ENCODE measurements at places on chromosomes 7 and 10.

DNA sequence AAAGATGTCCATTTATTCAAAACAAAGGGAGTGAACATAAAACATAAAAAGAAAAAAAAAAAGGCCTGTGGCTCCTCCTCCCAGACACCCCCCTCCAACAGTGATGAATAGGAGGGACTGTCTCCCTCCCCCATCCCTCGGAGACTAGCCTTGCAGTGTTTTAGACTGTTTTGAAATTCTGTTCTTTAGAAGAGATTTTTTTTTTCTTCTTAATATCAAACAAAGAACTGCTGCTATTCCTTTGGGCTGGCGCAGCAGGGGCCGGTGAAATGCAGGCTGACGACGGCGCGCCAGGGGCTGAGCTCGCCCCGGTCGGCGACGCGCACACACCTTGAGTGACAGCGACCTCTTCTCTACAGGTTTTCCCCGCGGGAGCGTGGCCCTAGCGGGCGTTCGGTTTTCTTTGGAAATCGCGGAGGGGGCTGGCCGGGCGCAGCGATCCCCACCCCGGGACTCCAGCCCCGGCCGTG is at the start of gene LANCL2:
Gene LANCL2, plus strand, starts transcription at position 133 of the 470 bp plus-strand sequence. CDS start 689 bp downstream, outside the sequence.
- H3K4me3 ChIP-seq: peak within 1 kb of the TSS; percentile 95
- H3K27ac ChIP-seq: peak within 1 kb of the TSS; percentile 96
- H3K4me1 ChIP-seq: peaks cover 22% of the 10 kb centered on the region
- ATAC-seq: peak; percentile 44
- H3K27me3 ChIP-seq: no peaks in the 10 kb centered on the region

DNA sequence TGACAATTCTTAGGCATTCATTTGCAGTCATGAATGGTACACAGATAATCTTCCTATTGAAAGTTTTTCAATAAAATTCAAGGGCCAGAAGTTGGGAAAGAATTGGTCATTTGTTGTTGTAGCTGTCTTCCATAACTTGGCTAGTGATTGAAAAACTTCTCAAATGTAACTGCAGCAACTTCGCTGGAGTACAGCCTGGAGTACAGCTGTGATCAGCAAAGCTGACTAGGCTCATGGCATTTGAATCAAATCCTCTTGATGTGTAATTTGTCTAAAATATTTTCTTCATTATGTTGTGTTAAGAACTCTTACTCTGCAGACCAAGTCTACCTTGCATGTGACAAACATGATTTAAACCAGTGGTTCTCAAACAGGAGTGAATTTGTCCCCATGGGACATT is 226.5 kb upstream of the STEAP1 start:
- no peak overlapping the region for H3K4me3 ChIP-seq
- H3K27me3 ChIP-seq: no peaks in the 10 kb centered on the region
- no peaks in the 10 kb centered on the region for H3K4me1 ChIP-seq
- no peak for ATAC-seq

GRCh38 chr10:7577176-7577575 is 89.6 kb downstream of the ITIH5 start:
- no peaks in the 10 kb centered on the region for H3K36me3 ChIP-seq
- H3K4me1 ChIP-seq: no peaks in the 10 kb centered on the region
- H3K27me3 ChIP-seq: peaks cover 7% of the 10 kb centered on the region

- H3K4me3 ChIP-seq: no peak overlapping the region
- no peak overlapping the region for H3K27ac ChIP-seq
- H3K36me3 ChIP-seq: no peaks in the 10 kb centered on the region
Observed at GRCh38 chr7:111384065-111384891, 178.0 kb downstream of the IMMP2L start.

DNA sequence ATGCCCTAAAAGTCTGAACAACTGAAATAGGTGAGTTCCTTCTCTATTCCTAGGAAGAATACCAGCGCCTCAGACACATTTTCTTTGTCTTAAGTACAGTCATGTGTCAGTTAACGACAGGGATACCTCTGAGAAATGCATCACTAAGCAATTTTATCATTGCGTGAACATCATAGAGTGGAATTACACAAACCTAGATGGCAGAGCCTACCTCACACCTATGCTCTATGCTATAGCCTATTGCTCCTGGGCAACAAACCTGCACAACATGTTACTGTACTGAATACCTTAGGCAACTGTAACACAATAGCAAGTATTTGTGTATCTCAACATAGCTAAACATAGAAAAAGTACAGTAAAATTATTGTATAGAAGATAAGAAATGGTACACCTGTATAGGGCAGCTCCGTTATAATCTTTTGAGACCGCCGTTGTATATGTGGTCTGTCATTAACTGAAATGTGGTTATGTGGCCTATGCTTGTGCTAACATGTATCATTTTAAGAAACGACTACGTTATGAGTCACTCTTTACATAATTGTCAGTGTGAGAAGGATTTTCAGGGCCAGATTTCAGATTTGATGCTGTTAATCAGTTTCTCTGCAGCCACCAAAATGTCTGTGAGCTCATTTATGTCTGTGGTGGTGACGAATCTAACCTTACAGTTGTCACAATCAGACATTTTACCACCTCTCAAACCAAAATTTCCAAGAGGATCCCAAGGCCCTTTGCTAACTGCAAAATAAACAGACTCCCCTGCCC is 66.1 kb upstream of the STK17A start:
- H3K4me3 ChIP-seq: peak overlapping the region; percentile 16
- peak; percentile 92 for ATAC-seq
- peaks cover 22% of the 10 kb centered on the region for H3K27me3 ChIP-seq
- no peak overlapping the region for H3K27ac ChIP-seq
- no peaks in the 10 kb centered on the region for H3K36me3 ChIP-seq

DNA sequence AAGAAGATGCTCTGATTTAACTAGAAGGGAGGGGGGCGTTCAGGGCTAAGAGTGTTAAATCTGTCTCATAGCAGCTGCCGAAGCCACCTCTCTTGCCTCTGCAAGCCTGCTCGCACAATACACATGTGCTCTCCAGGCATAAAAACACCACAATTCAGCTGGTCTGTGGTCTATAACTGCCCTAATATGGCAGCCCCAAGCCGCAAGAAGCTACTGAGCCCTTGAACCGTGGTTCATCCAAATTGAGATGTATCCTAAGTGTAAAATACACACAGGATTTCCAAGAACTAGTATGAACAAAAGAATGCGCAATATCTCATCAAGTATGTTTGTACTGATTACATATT is 70.8 kb upstream of the FGFR2 start:
- ATAC-seq: no peak
- no peak overlapping the region for H3K27ac ChIP-seq
- H3K27me3 ChIP-seq: peaks cover 16% of the 10 kb centered on the region
- no peaks in the 10 kb centered on the region for H3K4me1 ChIP-seq
- H3K4me3 ChIP-seq: no peak overlapping the region

GRCh38 chr10:43203448-43204041 is 63.3 kb downstream of the RASGEF1A start:
- H3K4me1 ChIP-seq: no peaks in the 10 kb centered on the region
- no peaks in the 10 kb centered on the region for H3K27me3 ChIP-seq
- no peak overlapping the region for H3K4me3 ChIP-seq

- no peak for ATAC-seq
- H3K36me3 ChIP-seq: no peaks in the 10 kb centered on the region
- no peak overlapping the region for H3K27ac ChIP-seq
- H3K4me3 ChIP-seq: no peak overlapping the region
Observed at GRCh38 chr10:25261558-25261957, 86.8 kb downstream of the GPR158 start.

Measured in activated T-helper 17 cell treated with anti-CD3 and anti-CD28 coated beads, Interleukin-2, amount 50 U/mL, for 72 hours (primary cell).